Renal cortex interstitium (tissue), 15 donors: ENCODE measurements at places on chromosomes 2 and 18. TPM values are rescaled to one million over a fixed set of nuclear protein-coding genes. Genes with fewer than 3 reads are reported as not detected.

The GALNT14 gene
- polyA plus RNA-seq = 41.7 TPM

DNA sequence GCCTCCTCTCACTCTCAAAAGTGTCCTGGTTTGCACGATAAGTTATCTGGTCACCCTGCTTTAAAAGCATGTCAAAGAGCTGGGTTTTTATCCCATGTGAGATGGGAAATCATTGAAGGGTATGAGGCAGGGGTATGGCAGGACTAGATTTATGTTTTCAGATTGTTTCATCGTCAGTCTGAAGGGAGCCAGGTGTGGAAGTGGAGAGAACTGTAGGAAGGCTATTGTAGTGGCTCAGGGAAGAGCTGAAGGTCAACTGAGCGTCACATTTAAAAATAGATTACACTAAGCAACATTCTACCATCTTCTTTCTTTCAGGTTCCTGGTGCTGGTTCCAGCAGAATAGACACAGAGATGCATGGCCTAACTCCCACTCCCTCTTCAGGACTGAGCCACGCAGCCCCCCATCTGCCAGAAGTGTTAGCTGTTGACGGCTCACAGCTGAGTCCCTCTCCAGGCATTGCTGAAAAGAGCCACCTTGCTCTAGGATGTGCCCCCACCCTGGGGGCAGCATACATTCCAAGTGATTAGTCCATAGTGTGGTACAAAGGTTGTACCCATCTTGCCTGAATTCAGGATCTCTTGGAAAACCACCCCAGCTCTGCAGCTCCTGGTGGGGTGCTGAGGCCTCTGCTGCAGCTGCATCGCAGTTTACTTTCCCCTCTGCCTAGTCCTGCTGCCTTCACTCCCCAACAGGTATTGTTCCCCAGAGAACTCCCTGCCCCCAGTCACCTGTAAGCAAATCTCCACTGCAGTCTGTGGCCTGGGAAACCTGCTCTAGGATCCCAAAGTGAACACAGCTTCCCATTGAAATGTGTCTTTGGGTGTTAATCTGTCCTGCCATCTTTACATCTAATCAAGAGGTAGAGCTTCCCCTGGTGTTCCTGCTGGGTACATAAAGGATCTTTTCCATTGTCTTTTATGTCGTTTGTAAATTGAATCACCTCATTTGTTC lies 79.5 kb upstream of the KLF7 start:
- no peak for DNase-seq

GRCh38 chr2:70141902-70142589 lies 48.8 kb downstream of the C2orf42 start:
- DNase-seq = no peak

- no peak for DNase-seq
Measured at GRCh38 chr2:232731470-232731869, 34.3 kb downstream of the GIGYF2 start.
